ENCODE measurements at places on chromosomes 2 and 18. TPM values are rescaled to one million over a fixed set of nuclear protein-coding genes. Genes with fewer than 3 reads are reported as not detected.

The ICA1L gene
- total RNA-seq, result 6.5 TPM

The WDFY1 gene
- 12.6 TPM for total RNA-seq

The GALNT5 gene
- 0.19 TPM for total RNA-seq

The STK36 gene
- 7.4 TPM for total RNA-seq

The GPR45 gene
- total RNA-seq, result not detected

The SULT1C2 gene
- total RNA-seq, result 1.9 TPM

The TMEM37 gene
- 2.4 TPM for total RNA-seq

The CCDC141 gene
- 208 TPM for total RNA-seq

The IKZF2 gene
- 6.8 TPM for total RNA-seq

The GPR39 gene
- not detected for total RNA-seq

All from left ventricle myocardium inferior (tissue), 1 donor.